Bronchial epithelial cell (primary cell): ENCODE measurements at places on chromosomes 3 and 15.

DNA sequence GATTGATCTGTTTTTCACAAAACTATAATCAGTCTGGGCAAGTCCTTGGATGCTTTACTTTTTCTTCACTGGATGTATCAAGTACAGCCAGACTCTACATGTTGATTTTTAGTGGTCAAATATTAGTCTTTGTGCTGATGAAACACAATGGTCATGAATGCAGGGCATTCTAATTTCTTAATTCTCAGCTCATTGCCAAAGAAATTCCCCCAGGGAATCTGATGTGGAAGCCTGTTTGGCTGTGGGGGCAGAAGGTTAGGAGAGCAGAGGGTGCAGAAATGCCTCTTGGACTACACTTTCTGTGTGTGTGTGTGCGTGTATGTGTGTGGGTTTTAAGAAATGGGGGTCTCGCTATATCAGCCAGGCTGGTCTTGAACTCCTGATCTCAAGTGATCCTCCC, 48.7 kb upstream of the HACD2 start:
- no peak for DNase-seq

GRCh38 chr3:17500618-17501017, 241.8 kb downstream of the TBC1D5 start:
- DNase-seq, result peak; percentile 65

- DNase-seq, result no peak
Measured at GRCh38 chr3:13349823-13350222, 70.3 kb downstream of the NUP210 start.

DNA sequence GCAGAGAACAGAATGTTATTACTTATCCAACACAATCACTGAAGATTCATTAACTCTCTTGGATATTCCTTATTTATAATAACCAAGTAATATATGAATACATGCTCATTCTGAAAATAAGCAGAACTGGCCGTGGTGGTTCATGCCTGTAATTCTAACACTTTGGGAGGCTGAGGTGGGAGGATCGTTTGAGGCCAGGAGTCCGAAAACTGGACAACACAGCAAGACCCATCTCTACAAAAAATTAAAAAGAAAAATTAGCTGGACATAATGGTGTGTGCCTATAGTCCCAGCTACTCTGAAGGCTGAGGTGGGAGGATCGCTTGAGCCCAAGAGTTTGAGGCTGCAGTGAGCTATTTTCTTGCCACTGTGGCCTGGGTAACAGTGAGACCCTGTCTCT, 25.9 kb downstream of the RNF168 start:
- DNase-seq, result no peak

DNA sequence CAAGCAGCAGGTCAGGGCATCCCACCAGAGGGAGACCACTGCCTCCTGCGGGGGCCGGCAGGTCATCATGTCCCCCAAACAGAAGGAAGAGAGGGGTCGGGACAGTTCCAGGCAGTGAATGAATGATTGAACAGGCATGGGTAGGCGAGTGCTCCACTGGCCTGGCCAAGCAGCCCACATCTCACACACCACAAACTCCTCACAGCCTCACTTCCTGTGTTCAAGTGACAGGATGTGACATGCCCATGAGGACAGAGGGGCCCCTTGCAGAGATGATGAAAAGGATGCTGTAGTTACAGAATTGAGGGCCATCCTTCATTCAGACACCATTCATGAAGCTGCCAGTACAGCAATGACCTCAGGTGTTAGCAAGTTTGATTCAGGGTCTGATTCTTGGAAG, 3.7 kb downstream of the IQSEC1 start:
- no peak for DNase-seq

GRCh38 chr15:87121336-87121735, 1041.7 kb downstream of the AGBL1 start:
- peak; percentile 61 for DNase-seq

- no peak for DNase-seq
Measured at GRCh38 chr3:33544126-33544525, 103.9 kb upstream of the UBP1 start.

GRCh38 chr15:54273928-54274327, 295.7 kb downstream of the UNC13C start:
- no peak for DNase-seq

- DNase-seq, result peak; percentile 97
Measured at GRCh38 chr3:177345049-177345972, 148.0 kb upstream of the TBL1XR1 start.

DNA sequence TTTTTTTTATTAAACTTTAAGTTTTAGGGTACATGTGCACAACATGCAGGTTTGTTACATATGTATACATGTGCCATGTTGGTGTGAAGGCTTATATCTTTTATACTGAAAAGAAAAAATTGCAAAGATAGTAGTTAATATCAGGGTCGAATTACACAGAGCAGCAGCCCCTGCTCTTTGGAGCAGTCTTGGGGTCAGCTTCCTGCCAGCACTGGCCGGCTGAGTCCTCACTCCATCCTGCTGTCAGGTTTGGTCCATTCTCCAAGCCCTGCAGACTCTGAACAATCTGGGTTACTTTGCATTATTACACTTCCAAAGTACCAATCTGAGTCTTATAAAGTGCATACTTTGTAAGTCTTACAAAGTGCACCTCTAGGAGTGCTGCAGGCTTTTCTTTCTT, 66.0 kb downstream of the COL8A1 start:
- no peak for DNase-seq

- no peak for DNase-seq
Measured at GRCh38 chr3:175311946-175312345, 452.8 kb downstream of the NAALADL2 start.

GRCh38 chr3:47606165-47606564, 27.5 kb upstream of the CSPG5 start:
- DNase-seq, result no peak

GRCh38 chr3:8970971-8971589, 7.8 kb upstream of the RAD18 start:
- DNase-seq, result peak; percentile 53

- DNase-seq, result no peak
Measured at GRCh38 chr3:56816061-56816460, 14.3 kb upstream of the ARHGEF3 start.

DNA sequence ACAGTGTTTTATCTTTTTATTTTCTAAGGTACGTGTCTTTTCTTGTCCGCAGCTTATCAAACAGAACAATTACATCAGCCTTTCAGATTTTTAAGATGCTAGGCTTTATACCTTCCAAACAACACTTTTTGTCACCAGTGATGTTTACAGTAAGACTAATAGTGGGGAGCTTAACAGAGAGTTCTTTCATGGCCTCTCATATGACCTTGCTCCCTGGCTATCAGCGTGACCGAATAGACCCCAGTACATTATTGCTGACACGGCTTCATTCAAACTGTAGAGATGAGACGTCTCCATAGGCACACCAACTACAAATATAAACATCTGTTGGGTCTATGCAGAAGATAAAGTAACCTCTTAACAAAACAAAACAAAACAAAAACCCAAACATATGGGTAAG, 477.6 kb upstream of the KCNMB2 start:
- DNase-seq, result no peak

GRCh38 chr15:35506272-35506870, 39.6 kb downstream of the DPH6 start:
- no peak for DNase-seq

GRCh38 chr15:57592426-57592825, 722 bp downstream of the MYZAP start:
- DNase-seq, result no peak

GRCh38 chr3:194667363-194667762, 4.6 kb downstream of the LSG1 start:
- peak; percentile 28 for DNase-seq

- no peak for DNase-seq
Measured at GRCh38 chr3:71469138-71469435, 114.4 kb downstream of the FOXP1 start.

DNA sequence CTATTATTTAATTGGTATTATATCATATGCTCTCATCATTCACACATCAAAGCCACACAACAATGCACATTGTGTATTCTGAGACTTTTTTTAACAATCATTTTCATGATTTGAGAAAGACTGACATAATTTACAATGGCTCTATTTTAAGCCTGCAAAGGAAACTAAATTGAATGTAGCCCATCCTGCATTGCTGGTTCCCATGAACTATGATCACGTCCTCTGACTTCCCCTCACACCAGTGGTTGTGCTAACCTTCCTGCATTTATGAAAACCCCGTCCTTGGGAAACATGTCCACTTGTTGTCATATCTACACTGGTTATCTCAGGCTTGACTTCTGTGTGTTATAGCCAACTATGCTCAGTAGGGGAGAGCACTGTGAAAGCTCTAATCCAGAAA, 546.2 kb downstream of the MECOM start:
- DNase-seq, result no peak

- no peak for DNase-seq
Measured at GRCh38 chr15:69653846-69654245, 201.2 kb downstream of the RPLP1 start.

GRCh38 chr3:28132941-28133340, 108.5 kb upstream of the CMC1 start:
- no peak for DNase-seq

DNA sequence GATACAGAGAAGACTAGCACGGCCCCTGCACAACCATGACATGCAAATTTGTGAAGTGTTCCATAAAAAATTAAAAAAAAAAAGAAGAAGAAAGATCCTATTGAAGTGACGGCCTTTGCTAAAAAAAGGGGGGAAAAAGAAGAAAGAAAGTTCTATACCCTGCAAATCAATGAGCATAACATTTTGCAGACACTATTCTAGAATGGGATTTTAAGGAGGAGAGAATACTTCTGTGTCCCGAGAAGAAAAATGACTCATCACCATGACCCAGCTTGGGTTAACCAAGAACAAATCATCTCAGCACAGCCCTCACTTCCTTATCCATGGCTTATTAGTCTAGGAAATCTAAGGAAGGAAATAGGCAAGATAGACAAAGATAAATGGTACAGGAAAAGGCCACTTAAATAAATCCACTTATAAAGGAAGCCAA, 7.4 kb upstream of the SH3BP5 start:
- DNase-seq, result peak; percentile 75

DNA sequence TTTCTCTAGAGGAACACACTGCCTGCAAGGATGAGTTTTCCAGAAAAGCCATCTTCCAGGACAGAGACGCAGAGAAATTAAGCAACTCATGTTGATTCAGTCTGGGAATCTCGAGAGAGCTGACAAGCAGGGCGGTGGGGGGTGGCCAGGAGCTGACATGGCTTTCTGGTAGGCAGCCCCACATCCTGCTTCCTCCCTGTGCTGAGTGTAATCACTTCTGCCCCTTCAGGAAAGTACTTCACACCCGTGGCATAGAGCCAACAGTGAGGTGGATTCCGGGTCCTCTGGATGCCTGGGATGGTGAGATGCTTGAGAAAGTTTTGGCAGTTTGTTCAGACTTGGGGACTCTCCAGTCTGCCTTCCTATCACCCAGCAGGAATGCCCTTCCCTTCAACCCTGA, 221.1 kb downstream of the SLCO3A1 start:
- peak; percentile 79 for DNase-seq

- no peak for DNase-seq
Measured at GRCh38 chr3:14801031-14801430, 17.7 kb upstream of the FGD5 start.

DNA sequence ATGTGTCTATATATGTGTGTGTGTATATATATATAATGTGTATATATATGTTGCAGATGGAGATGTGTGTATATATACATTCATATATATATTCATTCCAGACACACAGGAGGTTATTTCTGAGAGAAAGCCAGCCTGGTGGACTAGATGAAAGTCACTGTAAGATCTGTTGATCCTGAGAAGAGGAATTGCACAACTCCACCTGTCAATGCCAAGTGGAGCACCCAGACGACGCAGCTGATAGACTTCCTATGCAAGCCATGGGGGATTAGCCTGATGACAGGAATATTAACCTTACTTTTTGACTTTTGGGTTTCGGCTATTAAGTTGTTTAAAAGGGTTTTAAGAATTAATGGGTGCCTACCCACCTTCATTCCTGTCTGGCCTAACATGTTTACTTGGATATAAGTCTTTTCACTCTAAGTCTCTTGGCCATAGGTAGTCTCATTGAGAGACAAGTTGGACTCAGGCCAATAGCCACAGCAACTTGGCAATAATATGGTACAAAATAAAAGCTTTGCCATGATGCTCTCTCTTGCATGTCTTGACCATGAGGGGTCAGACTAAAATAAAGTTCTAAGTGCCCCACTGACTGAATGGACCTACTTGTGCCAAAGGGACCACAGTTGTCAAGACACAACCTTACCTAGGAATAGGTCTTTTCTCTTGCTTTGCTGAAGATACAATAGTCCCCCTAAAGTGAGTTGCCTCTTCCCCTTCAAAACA, 35.9 kb upstream of the GOLGA6L2 start:
- no peak for DNase-seq

- no peak for DNase-seq
Measured at GRCh38 chr3:20052851-20053250, 12.6 kb downstream of the KAT2B start.

- peak; percentile 52 for DNase-seq
Measured at GRCh38 chr3:132038198-132038825, 3.5 kb upstream of the CPNE4 start.

DNA sequence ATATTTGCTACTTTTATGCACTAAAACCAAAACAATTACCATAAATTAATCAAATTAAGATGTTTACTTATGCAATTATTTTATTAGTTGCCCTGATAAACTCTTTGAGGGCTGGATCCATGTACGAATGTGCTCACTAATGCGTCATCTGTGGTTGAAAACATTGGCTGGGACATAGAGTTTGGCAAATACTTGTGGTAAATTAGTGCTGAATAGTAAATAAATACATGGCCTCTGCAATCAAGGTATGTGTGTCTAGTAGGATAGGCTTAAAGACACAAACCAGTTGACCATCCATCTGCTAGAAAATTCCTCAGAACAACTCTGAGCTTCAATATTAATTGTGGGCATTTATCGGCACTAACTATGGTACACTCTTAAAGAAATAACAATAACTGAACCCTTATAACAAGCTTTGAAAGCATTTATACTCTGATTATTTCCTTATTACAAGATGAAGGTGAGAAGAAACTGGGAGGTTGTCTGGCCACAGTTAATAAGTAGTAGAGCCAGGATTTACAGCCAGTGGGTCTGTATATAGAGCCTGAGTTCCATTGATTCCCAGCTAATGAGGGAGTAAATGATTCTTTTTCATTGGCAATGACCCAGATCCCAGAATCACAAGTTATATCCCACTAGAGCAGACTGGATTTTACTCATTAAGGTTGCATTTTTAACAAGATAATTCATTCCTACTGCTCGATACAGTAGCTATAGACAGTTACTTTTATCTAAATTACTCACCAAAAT, 169.5 kb upstream of the CNTN6 start:
- DNase-seq, result no peak

DNA sequence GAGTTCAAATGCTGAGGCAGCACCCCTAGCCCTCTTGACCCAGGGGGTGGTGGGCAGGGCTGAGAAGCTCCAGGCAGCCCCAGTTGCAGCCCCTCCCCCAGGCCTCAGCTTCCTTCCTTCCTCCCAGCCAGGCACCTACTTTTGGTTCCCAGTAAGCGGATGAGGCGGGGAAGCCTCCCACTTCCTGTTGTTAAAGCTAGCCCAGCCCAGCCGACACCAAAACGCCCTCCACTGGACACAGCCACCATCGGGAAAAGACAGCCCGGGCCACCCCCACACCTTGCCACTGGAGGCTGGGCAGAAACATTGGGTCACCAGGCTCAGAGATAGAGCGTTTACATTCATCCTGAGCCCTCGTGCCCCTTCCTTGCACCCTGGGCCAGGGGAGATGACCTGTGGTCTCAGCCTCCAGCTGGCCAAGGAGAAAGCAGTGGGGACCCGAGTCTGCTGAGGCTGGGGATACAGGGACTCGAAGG, 3.5 kb downstream of the DUSP7 start:
- DNase-seq, result peak; percentile 70

- no peak for DNase-seq
Measured at GRCh38 chr15:45869034-45869668, 234.3 kb downstream of the SQOR start.

- no peak for DNase-seq
Measured at GRCh38 chr3:140199008-140199407, 264.0 kb downstream of the CLSTN2 start.

- DNase-seq, result no peak
Measured at GRCh38 chr3:149705416-149705815, 46.9 kb downstream of the COMMD2 start.
